ENCODE measurements at places on chromosomes 16 and 17. TPM values are rescaled to one million over a fixed set of nuclear protein-coding genes. Genes with fewer than 3 reads are reported as not detected.

Gene RNU2-1
- total RNA-seq: not detected

- DNase-seq: no peak
Measured at GRCh38 chr16:84461029-84461412, 43.4 kb downstream of the MEAK7 start.

GRCh38 chr16:72989579-72990551, 58.1 kb downstream of the ZFHX3 start:
- peak; percentile 93 for DNase-seq

DNA sequence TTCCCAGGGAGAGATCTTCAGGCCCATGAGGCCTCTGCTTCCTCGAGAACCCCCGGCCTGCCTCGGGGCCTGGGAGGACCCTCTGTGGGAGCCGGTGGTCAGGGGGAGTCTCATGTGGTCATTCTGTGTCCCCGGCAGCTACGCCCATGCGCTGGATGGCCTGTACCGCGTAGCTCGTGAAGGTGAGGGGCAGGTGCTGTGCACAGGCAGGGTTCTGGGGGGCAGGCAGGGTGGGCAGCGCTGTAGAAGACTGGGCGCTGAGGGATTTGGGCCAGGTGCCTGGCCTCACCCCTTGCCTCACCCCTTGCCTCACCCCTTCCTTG, 4.6 kb downstream of the SLC25A10 start:
- DNase-seq: no peak

GRCh38 chr17:20775331-20775730, 195.8 kb downstream of the CDRT15L2 start:
- no peak for DNase-seq

DNA sequence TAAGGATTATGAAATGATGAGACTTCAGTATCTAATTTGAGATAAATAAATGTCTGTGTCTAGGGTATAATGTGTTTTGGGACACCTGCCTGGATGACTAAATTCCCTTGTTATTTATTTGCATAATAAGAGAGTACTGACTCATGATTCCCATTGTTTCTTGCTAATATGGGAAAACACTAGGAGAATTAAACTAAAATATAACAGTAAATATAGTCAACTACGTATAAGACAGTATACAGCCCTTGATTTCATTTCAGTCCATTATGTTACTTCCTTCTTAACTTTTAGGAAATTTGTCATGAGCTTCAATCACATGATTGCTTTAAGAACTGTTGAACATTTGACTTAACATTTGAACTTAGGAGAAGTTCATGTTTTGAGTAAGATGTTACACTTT, 62.4 kb downstream of the VMP1 start:
- DNase-seq: no peak

GRCh38 chr17:29589524-29590410, at the start of gene GIT1:
Gene GIT1 (minus strand): TSS chr17:29589648. CDS start chr17:29589378, 270 bp downstream.
- no peak for DNase-seq

GRCh38 chr16:13883881-13884280, 36.1 kb upstream of the ERCC4 start:
- DNase-seq: no peak
